Right forelimb (tissue), 1 donor: ENCODE measurements at places on chromosomes 7 and 10.

- DNase-seq: no peak
Observed at GRCh38 chr10:32411797-32412498, 34.0 kb upstream of the CCDC7 start.

- peak; percentile 53 for DNase-seq
Observed at GRCh38 chr10:123043409-123043925, 34.7 kb downstream of the ACADSB start.

DNA sequence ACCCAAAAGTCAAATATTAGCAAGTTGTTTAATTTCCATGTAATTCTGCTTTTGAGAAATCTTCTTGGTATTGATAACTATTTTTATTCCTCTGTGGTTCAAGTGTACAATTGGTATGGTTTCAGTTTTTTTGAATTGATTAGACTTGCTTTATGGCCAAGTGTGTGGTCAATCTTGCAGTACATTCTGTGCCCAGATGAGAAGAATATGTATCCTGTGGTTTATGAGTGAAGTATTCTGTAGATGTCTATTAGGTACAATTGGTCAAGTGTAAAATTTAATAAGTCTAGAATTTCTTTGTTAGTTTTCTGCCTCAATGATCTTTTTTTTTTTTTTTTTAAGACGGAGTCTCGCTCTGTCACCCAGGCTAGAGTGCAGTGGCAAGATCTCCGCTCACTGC, 36.6 kb upstream of the C7orf33 start:
- no peak for DNase-seq

- DNase-seq: no peak
Observed at GRCh38 chr7:140899883-140900282, 24.8 kb downstream of the BRAF start.

DNA sequence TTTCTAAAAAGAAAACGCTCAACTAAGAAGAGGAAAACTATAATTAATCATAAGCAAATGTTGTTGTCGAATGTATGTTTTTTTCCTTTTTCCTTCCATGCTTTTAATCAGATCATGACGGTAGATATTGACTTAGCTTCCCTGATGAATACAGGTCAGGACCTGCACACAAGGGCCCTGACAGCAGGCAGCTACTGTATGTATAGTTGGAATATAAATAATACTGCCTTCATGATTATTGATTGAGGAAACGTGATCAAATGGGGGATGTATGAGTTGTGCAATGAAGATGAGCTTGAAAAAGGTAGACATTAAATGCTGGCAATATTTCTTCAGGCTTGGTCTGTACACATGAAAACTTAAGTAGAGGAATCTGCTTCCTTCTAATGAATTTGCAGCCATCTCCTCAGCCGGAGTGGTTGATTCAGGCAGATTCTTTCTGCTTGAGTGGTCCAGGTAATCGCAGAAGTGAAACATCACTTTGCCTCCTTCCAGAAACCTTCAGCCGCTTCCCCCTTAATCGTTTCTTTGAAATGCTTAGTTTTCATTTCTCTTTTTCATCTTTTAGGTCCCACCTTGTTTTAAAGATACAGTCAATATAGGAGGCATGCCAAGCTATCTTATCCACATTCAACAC, 656.5 kb downstream of the SDK1 start:
- no peak for DNase-seq

- DNase-seq: no peak
Observed at GRCh38 chr7:22426463-22427094, 69.6 kb upstream of the RAPGEF5 start.

- no peak for DNase-seq
Observed at GRCh38 chr7:4711634-4712033, 29.5 kb downstream of the FOXK1 start.

DNA sequence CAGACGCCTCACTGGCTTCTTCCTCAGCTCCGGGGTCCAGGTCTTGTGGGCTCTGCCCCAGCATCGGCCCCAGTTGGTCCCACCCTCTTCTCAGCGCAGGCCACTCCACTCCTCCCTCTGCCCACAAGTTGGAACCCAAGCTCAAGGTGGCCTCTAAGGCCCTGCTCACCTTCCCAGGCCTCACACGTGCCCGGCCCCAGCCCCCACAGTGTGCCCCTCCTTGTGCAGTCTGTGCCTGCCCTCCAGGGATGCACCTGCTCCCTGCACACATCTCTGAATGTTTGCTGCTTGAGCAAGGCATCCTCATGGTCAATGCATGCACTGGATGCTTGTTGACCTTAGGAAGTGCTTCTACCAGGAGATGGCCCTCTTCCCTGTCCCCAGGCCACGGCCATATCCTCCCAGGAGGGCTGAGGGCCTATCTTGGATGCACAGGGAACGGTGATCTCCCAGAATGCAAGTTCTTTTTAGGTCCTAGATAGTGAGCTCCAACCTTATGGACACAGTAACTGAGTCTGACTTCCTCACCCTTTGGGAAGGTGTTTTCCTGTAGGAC, 7.7 kb upstream of the AEBP1 start:
- no peak for DNase-seq

GRCh38 chr7:150943453-150943814, 34.7 kb downstream of the KCNH2 start:
- DNase-seq: no peak

DNA sequence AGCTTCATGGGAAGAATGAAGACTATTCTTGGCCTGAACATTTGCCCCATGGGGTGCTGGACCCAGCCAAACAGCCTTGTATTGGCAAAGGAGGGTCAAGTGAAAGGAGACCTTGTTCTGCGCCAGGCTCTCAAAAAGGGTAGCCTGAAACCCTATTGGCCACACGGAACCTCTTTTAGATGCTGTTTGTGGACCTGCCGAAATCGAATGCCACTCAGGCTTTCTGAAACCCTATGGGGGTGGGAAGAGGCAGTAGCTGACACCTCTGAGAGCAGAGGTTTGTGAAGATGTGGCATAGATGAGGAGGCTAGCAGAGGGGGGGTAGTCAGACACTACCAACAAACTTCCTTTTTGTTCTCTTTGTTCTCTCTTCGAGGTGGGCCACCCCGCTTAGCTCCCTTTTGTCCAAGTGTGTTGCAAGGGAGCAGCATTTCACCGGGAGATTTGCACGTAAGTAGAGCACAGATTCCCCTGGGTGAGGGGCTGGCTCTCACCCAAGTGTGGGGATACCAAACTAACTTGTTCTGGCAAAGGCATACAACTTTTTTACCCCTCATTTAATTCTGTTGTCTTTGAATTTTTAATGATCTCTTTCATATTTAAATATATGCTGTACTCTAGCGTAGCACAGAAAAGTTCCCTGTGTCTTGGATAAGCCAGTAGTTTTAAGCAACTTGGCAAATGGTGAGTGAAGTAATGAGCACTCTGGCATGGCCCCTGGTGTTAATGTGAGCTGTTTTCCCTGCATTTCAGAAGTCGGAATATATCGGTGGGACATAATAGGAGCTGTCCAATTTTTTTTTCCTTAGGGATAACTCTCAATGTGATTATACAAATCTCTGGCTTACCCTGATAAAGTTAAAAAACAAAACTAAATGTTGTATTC, 107.7 kb downstream of the SEPTIN7 start:
- DNase-seq: no peak

DNA sequence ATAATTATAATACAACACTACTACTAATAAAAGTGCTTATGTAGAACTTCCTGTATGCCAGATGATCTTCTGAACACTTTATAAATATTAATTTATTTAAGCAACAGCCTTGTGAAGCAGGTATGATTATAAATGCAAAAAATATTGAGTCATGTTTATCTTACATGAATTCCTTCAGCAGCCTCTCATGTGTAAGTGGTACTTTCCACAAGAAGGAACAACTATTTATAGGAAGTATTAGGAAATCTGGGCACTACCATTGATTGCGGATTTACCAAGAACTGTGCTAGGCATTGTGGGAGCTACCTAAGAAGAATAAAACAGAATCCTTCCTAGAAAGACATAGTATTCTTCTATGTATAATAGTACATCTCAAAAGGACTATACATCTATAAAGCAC, 10.7 kb upstream of the STEAP4 start:
- DNase-seq: no peak

GRCh38 chr7:142345811-142346210, 88.0 kb upstream of the PRSS58 start:
- DNase-seq: no peak

DNA sequence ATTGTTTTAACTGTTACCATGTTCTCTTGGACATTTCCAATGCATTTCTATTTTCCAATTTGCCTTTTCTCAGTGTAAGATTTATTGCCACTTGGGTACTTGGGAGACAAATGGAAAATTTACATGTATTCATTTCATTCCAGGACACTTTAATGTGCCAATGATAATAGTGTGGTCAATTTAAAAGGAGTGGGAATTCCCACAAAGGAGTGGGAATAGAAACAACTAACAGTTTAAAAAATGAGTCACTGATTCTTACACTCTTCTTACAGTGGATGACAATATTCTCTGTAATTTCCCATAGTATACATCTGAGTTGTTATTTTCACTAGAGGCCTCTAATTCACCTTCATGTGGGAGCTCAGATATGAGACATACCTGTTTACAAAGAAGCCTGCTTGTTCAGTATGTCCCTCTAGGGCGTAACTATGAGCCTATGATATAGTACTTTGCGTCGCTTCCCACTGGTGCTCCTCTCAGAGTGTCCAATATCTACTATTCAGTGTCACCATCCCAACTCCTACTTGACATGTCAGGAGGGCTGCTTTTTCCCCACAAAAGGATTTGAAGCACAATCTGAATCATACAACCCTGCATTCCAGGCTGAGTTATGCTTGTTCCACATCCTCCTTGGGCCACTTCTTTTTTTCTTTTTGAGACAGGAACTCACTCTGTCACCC, 301.3 kb downstream of the PHTF2 start:
- DNase-seq: no peak

DNA sequence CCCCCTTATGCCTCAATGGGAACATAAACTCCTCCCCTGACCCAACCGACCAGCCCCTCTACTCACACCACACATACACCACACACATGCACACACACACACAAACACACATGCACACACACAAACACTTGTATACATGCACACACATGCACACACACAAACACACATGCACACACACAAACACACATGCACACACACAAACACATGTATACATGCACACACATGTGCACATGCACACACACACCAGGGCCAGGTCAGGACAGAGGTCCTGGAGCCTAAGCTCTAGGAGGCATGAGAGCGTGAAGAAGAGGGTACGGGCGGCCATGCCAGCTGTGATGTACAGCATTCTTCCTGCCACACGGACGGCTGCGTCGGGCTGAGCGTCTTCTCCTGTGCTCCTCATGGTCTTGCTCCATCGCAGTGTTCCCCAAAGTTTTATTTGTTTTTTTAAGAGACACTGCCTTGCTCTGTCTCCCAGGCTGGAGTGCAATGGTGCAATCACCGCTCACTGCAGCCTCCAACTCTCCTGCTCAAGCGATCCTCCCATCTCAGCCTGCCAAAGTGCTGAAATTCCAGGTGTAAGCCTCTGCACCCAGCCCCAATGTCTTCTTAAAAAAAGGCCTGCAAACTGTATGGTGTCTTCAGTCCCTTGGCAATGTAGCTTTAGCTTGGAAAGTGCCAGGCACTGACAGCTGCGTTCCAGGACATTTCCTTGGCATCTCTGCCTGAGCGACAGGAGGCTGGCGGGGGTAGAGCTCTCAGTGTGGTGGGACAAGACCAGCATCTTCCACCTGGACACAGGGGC, 38.8 kb upstream of the INPP5A start:
- DNase-seq: no peak

DNA sequence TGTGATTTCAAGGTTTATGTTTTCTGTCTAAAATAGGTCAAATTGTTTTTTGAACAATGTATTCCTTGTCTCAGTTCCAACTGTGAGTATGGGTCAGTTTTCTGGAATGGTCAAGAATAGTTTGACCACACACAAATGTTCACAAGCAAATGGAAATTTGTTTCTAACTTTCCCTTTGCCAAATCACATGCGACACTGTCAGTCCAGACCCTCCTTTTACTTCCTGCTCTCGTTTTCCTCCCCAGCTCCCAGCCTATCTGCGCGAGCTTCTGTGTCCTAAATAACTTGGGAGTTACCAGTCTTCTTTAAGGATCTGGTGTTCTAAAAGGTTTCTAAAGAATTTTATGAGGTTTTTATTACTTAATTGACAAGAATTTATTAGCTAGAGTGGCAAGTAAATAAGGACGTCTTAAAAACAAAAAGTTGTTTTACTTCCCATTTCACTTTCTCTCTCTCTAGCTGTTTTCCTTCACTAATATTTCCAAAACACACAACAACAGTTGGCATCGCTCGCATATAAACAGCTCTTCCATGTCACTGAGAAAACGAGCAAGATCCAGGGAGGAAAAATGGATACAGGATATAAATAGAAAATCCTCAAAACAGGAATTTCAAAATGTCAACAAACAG, 266.1 kb upstream of the KLF6 start:
- no peak for DNase-seq

GRCh38 chr10:33950206-33950605, 615.7 kb upstream of the NRP1 start:
- no peak for DNase-seq

GRCh38 chr10:70613941-70614340, 11.4 kb upstream of the PRF1 start:
- no peak for DNase-seq

GRCh38 chr7:94195201-94195600, 191.0 kb upstream of the BET1 start:
- no peak for DNase-seq

- no peak for DNase-seq
Observed at GRCh38 chr10:128109707-128110106, 16.5 kb downstream of the MKI67 start.

GRCh38 chr10:80259405-80259871, 30.0 kb downstream of the MAT1A start:
- DNase-seq: no peak

DNA sequence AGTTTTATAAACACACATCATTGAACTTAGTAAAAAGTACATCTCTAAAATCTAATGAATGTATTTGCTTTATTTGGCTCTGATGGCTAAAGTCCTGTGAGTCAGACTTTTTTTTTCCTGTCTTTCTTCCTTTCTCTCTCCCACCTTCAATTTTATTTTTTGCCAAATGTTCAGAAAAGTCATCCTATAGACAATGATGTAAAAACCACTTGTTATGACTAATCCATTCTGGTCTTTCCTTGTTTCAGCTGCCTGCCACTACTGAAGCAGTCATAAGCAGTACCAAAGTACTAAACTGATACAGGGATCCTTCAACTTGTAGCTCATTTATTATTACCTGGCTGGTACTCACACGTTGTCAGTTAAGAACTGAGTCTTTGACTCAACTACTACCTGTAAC, 23.9 kb downstream of the HECTD2 start:
- no peak for DNase-seq

GRCh38 chr10:100019787-100020141, 10.0 kb upstream of the DNMBP start:
- DNase-seq: no peak

DNA sequence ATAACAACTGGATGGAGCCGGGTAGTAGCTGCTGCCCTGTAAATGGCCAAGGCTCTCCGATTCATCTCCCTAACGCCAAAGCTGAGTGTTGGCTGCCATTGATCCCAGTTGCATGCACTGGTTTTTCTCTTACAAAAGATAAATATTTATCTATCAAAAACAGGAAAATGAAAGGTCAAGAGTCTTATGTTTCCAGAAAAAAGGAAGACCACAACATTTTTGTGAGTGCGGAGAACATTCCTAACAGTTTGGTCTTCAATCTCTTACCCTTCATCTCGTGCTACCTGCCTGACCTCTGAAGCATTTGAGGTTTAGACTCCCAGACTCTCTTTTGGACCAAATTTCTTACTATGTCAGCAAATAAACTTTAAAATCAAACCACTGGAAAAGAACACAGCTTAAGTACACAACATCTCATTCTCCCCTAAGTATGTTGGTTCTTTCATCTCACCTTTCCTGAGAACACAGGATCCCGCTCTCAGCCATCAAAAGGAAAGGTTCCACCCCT, 61.6 kb downstream of the SORBS1 start:
- DNase-seq: no peak
